Mesenchymal stem cell (in vitro differentiated cells and primary cell): ENCODE measurements at places on chromosomes 4 and X.

DNA sequence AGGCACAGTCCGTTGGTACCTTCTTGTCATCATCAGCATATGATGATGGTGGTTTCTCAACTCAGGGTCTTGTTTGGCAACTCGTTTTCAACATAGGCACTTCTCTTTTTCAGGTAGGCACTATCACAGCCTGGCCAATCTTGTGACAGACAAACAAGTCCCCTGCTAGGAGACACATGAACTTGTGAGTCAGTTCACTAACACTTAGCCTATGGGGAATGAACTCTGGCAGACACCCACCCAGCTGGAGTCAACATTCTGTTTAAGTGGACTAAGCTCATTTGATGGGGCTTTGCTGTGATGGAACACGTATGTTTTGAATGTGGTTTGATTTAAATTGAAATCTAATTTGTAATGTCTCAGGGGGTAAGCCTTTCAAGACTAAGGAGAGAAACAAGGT is 100.7 kb upstream of the MAMLD1 start:
- H3K27me3 ChIP-seq: peaks cover 41% of the 10 kb centered on the region
- no peak overlapping the region for H3K4me3 ChIP-seq
- H3K36me3 ChIP-seq: no peaks in the 10 kb centered on the region
- no peak for DNase-seq
- peaks cover 8% of the 10 kb centered on the region for H3K4me1 ChIP-seq

DNA sequence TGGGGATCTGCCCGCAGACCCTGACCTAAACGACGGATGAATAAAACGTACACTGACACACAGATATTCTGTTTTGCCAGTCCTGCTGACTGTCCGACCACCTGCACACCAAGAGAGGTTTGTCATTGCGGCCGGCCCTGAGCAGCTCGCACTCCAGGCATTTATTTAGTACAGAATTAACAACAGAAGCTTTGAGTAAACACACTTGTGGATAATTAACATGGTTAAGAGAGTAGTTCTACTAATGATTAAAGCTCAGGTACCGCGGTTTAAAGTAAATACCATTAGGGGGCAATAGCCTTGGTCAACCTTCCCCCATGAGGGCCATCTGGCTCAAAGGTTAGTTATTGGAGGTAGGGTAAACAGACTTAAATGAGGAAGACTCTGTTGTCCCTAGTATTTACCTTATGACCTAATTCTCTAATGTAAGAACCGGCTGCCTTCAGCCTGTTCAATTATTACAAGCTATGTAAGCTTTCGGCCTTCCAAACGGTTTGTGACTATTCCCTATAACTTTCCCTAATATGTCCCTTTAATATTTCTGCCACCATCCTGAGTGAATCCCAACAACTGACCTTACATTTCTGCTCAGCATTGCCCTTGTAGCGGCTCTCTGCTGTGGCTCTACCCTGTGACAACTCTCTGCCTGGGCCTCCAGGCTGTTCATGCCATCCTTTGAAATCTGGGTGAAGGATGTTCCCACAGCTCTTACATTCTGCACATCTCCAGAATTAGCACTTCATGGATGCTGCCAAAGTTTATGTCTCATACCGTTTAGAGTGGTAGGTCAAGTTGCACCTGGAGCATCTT is 46.9 kb upstream of the SYTL5 start:
- no peak overlapping the region for H3K4me3 ChIP-seq
- no peaks in the 10 kb centered on the region for H3K36me3 ChIP-seq
- H3K4me1 ChIP-seq: peaks cover 4% of the 10 kb centered on the region
- H3K27me3 ChIP-seq: no peaks in the 10 kb centered on the region

GRCh38 chr4:55162396-55162795 is 37.0 kb upstream of the KDR start:
- peaks cover 5% of the 10 kb centered on the region for H3K27me3 ChIP-seq
- no peak overlapping the region for H3K4me3 ChIP-seq
- no peak for DNase-seq
- no peaks in the 10 kb centered on the region for H3K4me1 ChIP-seq
- no peaks in the 10 kb centered on the region for H3K36me3 ChIP-seq

DNA sequence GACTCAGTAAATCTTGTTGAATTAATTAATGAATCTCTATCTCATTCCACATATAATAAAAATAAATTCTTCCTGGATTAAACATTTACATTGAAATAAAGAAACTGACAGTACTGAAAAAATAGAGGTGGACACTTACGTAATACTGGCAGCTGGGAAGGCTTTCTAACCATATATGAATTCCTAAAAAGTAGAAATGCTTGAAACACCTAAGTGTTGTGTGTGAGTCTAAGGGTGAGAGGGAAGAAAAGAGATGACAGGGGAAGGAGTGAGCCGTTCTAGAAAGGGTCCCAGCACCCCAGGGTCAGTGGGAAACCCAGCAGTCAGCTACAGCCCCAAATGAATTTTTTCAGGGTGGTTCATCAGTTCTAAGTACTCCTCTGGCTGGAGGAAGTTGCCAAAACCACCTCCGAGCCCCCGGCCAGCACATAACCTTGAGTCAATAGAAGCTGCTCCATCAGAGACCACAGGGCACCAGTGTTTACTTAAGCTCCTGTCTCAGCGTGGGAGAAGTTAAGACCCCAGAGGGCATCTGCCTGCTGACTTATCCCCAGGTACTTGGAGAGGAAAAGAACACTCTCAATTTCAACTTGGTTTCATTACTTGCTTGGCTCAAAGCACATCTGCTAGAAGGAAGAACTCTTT is 18.3 kb downstream of the GAB3 start:
- H3K4me3 ChIP-seq: peak overlapping the region; percentile 21
- peak; percentile 81 for DNase-seq
- no peaks in the 10 kb centered on the region for H3K36me3 ChIP-seq
- peak overlapping the region; percentile 62 for H3K27ac ChIP-seq

- DNase-seq: no peak
- no peak overlapping the region for H3K27ac ChIP-seq
- no peaks in the 10 kb centered on the region for H3K4me1 ChIP-seq
- peaks cover 20% of the 10 kb centered on the region for H3K36me3 ChIP-seq
- H3K4me3 ChIP-seq: no peak overlapping the region
These were observed 10.9 kb downstream of the SAP30 start for GRCh38 chr4:173381610-173382009.

DNA sequence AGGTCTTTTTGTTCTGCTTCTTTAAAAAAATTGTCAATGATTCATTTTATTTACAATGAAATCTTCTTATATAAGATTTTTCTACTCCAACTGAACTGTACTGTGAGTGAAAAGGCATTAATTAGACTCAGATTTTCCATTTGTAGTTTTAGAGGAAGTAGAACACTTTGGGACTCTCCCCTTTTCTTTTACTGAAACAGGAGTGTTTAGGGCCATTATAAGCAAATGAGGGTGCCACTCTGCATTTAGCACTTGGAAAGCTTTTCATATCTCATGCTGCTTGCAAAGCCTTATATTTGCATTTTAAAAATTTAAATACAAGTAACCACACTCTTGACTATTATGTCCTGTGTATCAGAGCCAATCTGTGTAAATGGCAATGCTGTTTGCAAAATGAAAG is 584.3 kb downstream of the KLHL13 start:
- no peak for DNase-seq
- H3K4me3 ChIP-seq: no peak overlapping the region
- H3K4me1 ChIP-seq: no peaks in the 10 kb centered on the region

DNA sequence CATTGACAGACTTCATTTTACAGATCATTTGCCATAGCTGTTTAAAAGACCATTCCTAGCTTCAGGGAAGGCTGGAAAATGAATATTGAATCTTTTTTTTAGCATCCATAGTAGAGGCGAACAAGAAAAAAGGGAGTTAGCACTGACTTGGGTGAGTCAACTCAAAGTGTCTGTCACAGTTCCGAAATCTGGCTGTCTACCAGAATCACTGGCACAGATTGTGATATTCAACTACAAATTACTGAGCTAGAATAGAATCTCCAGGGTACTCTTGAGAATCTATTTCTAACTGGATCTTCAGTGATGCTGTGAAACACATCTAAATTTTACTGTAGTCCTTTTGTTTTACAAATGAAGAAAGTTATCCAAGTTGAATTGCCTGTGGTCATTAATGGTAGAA is 31.5 kb downstream of the SEC24B start:
- H3K27me3 ChIP-seq: no peaks in the 10 kb centered on the region
- no peak for DNase-seq
- H3K4me1 ChIP-seq: no peaks in the 10 kb centered on the region
- H3K4me3 ChIP-seq: no peak overlapping the region

GRCh38 chrX:133857640-133858269 is 127.6 kb downstream of the GPC3 start:
- H3K36me3 ChIP-seq: no peaks in the 10 kb centered on the region
- H3K27ac ChIP-seq: no peak overlapping the region
- no peak for DNase-seq
- H3K27me3 ChIP-seq: no peaks in the 10 kb centered on the region
- H3K4me3 ChIP-seq: no peak overlapping the region

- no peak for DNase-seq
- H3K36me3 ChIP-seq: no peaks in the 10 kb centered on the region
- no peak overlapping the region for H3K27ac ChIP-seq
- peaks cover 3% of the 10 kb centered on the region for H3K27me3 ChIP-seq
- no peaks in the 10 kb centered on the region for H3K4me1 ChIP-seq
These were observed 16.5 kb upstream of the SHOX start for GRCh38 chrX:614136-614535.

- H3K4me1 ChIP-seq: no peaks in the 10 kb centered on the region
- no peak overlapping the region for H3K27ac ChIP-seq
- H3K27me3 ChIP-seq: no peaks in the 10 kb centered on the region
- H3K4me3 ChIP-seq: no peak overlapping the region
- DNase-seq: no peak
These were observed 79.9 kb downstream of the ZFX start for GRCh38 chrX:24229400-24229879.

DNA sequence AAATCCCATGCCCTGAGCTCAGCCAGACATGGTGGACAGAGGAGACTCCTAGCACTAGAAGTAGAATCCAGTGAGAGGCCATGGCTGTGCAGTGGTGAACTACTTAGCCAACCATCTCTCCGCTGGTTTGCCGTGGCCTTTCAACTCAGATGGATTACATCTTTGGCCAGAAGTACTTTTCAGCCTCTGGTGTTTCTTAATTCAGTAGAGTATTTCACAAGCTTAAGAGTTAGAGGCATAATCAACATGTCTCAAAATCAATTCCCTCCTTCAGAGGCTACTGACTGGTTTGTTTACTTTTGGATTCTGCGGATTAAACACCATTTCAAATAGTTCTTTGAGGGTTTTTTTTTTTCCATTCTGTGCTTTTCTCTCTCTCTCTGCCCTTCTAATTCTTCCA is 91.1 kb upstream of the PGRMC2 start:
- peak; percentile 44 for DNase-seq
- no peak overlapping the region for H3K4me3 ChIP-seq
- H3K27ac ChIP-seq: no peak overlapping the region
- peaks cover 2% of the 10 kb centered on the region for H3K4me1 ChIP-seq

DNA sequence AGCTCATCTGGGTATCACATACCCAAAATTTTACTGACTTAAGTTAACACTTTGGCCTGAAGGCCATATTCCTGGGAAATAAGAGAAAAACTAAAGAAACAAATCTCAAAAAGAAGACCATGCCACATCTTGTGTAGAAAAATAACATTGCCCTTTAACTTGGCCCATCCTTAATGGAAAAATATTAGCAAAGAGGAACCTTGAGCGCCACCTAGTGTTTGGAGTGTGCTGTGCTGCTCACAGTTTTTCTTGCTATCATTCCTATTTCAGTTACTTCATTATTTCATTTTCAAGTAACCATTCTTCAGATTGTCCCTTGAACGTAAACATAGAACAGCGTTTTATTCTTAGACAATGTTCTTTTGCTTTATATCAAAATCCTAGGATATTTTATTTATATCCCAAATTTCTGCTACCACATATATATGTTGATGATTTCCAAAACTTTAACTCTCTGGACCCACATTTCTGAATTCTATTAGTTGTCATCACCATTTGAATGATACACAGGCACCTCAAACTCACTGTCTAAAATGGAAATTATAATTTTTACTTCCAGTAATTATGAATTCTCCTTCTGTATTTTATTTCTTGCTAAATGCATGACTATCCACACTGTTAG is 999.0 kb upstream of the ADGRL3 start:
- no peak overlapping the region for H3K4me3 ChIP-seq
- no peaks in the 10 kb centered on the region for H3K27me3 ChIP-seq
- H3K36me3 ChIP-seq: no peaks in the 10 kb centered on the region
- no peaks in the 10 kb centered on the region for H3K4me1 ChIP-seq
- H3K27ac ChIP-seq: no peak overlapping the region

- no peak for DNase-seq
- H3K4me1 ChIP-seq: no peaks in the 10 kb centered on the region
- H3K27me3 ChIP-seq: peaks cover 4% of the 10 kb centered on the region
- no peaks in the 10 kb centered on the region for H3K36me3 ChIP-seq
- no peak overlapping the region for H3K27ac ChIP-seq
These were observed 73.6 kb downstream of the MED28 start for GRCh38 chr4:17688011-17688441.

DNA sequence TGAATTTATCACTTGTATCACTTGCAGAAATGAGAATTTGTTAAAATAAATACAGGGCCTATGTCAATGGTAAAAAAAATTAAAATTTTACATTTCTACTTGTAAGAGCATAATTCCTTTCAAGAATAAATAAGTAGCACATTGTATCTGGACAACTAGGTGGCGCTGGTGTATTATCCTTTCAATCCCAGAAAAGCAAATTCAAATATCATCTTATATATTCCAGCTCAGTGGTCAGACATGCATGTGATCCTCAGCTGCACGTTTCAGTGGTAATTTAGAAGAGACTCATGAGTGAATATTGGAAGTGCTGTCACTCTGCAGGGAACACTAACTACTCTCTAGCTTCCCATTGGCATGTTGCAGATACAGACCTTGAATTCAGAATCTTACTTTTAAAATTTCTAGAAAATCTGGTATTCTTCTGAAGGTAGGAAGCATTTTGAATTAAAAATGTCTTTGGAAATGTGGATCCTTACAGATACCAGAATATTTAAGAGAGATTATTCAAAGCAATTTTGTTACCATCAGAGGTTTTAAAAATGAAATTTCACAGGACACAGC is 1414.7 kb upstream of the TENM3 start:
- no peak overlapping the region for H3K27ac ChIP-seq
- no peak overlapping the region for H3K4me3 ChIP-seq
- peak; percentile 57 for DNase-seq
- peaks cover 4% of the 10 kb centered on the region for H3K4me1 ChIP-seq
- no peaks in the 10 kb centered on the region for H3K27me3 ChIP-seq

DNA sequence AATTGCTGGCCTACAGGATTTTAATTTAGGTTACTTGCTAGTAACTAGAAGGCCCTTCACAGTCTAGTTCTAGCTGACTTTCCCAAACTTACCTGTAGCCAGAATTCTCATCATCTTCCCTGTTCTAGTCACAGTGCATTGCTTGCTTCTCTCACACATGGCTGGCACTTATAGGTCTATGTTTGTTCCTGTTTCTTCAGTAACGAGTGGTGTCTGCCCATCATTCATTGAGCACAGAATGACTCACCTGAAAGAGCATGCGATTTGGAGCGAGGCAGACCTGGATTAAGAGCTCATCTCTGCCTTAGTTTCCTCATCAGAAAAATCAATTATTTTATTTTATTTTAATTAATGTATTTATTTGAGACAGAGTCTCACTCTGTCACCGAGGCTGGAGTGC is 201.7 kb upstream of the ANK2 start:
- no peak overlapping the region for H3K4me3 ChIP-seq
- H3K27ac ChIP-seq: no peak overlapping the region
- no peaks in the 10 kb centered on the region for H3K36me3 ChIP-seq
- no peak for DNase-seq
- H3K4me1 ChIP-seq: no peaks in the 10 kb centered on the region
- no peaks in the 10 kb centered on the region for H3K27me3 ChIP-seq

GRCh38 chr4:20493761-20494353 is 206.4 kb upstream of the PACRGL start:
- peak; percentile 52 for DNase-seq
- no peak overlapping the region for H3K4me3 ChIP-seq
- H3K27me3 ChIP-seq: no peaks in the 10 kb centered on the region
- no peak overlapping the region for H3K27ac ChIP-seq
